ENCODE measurements at places on chromosomes 4 and X.

DNA sequence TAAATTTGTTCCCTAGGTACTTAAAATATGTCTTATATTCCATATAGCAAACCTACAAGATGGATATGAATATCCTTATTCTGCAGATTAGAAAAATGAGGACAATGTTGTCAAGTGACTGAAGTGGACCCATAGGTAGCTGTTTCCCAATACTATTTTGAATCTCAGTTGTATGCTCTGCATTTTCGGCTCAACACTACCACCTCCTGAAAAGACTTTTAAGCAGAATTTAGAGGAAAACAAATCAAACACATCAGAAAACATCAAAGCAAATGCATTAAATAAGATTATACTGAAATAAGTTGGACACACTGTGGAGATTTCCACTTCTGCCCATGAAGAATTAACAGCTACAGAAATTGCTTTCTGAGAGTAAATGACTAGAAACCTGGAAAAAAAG is 488.7 kb downstream of the TRIML1 start:
- DNase-seq = no peak

GRCh38 chr4:29708473-29708872 is 1011.7 kb upstream of the PCDH7 start:
- no peak for DNase-seq

DNA sequence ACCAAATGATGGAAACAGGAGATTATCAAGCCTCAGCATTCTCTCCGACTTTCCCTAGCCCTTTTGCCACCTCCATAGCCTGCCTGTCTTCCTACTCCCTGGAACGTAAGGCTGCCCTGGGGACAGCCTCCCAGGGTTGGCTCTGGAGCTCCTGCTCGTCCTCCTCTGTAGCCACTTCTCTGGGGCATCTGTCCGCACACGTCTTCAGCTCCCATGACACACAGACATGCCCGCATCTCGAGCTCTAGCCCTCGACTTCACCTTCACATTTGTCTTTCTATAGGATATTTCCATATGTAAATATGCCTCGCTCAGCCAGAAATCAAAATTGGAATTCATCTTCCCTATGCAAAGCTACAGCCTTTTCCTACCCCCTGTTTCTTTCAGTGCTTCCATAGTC is 67.7 kb downstream of the TSC22D3 start:
- no peak for DNase-seq

DNA sequence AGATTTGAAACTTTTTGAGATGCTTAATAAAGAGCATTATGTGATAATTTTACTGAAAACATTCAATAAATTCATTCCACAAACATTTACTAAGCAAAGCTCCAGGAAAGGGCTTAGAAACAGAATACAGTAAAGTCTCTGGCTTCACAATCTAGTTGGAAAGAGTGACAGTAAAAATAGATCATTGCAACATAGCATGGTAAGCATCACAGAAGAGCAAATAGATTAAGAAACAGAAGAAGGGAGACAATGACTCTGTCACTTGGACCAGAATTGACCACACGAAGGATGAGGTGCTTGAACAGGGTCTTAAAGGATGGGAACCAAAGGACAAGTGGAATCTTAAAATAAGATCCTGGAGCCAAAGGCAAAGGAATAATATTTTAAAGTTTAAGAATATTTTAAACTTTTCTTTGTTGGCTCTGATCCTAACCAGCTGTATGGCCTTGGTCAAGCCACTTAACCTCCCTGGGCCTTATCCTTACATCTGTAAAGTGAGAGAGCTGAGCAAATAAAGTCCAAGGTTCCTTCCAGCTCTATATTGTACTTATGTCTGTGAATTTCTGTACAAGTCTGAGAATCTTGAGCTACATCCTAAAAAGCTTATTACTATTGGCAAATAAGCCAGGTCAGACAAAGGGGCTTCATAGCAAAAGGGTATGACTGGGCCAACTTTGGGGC is 33.9 kb downstream of the SEC24D start:
- no peak for DNase-seq

DNA sequence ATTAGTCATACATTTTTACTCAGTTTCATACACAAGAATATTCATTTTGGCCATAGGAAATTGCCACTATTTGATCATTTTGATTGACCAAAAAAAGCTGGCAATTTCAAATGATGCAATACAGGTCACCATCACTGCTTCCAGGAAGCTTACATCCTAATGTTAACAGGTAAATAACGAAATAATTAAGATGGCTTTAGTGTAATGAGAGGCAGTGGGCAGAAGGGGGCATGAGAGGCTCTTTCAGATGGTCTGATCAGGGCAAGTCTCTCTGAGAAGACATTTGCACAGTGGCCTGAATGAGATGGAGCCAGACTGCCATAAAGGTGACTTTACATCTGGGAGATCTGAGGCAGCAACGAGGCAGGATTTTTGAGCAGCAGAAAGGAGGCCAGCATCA is 170.7 kb downstream of the SLIT2 start:
- DNase-seq = peak; percentile 5

DNA sequence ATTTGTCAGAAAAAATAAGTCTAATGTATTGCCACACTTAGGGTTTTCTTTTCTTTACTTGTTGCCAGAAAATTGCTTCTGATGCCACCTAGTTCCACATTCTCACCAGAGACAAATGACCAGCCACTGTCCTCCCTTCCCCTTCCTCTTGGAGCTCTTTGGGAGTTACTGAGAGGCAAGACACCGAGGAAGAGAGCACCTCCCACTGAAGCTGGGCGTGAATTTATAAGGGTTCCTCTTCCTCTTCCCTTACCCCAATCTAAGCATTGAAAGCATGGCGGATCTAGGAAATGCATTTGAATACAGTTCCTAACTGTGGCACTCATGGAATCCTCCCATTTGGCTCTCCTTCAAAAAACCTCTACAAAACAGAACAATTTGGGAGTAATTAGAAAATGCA is 30.0 kb downstream of the ANXA3 start:
- no peak for DNase-seq

- DNase-seq = no peak
Observed at GRCh38 chr4:86306816-86307215, 53.0 kb downstream of the MAPK10 start.

DNA sequence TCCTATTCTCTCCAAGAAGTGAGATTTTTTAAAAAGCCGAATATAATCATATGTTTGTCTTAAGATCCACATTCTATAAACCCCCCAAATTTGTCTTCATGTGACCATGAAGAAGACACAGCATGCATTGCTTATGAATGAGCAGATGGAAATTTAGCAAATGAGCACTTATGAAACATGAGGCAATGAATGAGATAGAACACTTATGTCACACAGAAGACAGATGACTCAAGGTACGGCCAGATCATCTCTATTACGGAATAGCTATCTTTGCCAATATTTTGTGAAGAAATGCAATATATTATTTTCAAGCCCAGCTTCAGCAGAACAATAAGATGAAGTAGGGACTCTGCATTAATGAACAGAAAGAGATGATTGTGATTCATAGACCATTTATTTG is 21.4 kb downstream of the PHEX start:
- no peak for DNase-seq

- no peak for DNase-seq
Observed at GRCh38 chrX:133546441-133546840, 131.2 kb upstream of the GPC4 start.

- no peak for DNase-seq
Observed at GRCh38 chrX:149909324-149910177, 19.8 kb upstream of the HSFX4 start.

- DNase-seq = peak; percentile 17
Observed at GRCh38 chrX:155888139-155888538, 7.0 kb downstream of the VAMP7 start.

DNA sequence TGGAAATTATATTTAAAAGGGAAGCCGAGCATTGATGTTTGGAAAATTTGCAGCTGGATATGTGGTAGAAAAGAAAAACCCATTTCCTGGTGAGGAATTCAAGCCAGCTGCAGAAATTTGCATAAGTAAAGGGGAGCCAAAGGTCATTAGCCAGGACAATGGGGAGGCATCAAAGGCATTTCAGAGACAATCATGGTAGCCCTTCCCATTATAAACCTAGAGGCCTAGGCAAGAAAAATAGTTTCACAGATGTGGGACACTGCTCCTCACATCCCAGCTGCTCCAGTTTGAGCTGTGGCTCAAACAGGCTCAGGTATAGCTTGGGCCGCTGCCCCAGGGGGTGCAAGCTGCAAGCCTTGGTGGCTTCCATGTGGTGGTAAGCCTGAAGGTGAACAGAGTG is 35.8 kb downstream of the NAP1L3 start:
- DNase-seq = no peak

DNA sequence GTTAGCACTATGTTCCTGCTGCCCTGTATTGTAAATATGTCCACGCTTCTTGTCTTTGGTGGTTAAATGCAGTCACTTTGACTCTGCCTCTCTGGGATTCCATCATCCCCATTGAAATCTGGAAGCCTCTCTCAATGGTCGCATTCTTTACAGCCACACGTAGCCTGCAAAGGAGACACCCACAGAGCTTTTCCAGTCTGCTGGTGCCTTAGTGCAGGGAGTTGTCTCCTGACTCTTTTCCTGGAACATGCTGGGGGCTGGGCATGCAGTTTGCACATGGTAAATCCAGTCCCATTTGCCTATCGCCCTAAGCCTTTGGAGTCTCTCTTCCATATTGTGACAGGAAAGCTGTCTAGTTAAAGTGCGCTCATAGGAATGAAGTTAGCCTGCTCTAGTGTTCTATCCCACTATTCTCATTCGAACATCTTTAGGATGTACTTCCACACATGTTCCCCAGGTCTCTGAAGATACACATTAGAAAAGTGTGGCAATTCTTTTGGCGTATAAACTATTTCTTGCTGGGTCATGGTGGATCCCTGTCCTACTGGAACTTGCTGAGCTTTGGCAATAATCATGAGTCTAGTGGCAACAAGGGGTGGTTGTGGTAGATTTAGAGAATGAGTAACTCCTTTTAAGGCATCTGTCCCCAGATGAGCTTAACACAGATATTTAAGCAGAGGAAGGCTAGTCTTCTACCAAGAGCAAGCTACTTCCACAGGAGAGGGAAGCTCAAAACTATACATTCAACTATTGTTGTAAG is 33.7 kb downstream of the COQ2 start:
- DNase-seq = no peak

DNA sequence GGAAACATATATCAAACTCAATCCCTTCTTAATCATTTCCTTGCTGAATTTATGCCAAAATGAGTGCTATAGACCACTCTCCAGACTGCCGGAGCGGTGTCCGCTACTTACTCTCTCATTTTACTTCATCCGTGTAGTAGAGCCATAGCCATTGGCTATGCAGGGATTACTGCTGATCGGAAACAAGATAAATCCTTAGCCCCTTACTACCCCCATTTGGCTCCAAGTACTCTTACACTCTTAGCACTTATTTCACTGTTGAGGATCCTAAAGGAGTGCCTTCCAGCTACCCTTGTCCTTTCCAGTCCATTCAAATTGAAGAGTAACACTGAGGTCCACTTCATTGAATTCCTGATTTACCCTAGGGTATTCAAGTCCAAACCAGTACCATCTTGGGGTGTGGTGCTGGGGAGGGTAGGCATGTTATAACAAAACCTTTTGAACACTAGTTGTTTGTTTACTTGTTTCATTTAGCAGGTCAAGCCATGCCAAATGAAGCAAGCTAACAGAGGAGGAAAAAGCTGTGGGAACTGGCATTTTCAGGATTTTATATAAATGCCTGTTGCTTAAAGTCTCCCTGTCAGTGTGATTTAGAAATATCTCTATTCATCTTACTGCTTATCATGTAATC is 715.1 kb downstream of the FSTL5 start:
- no peak for DNase-seq

DNA sequence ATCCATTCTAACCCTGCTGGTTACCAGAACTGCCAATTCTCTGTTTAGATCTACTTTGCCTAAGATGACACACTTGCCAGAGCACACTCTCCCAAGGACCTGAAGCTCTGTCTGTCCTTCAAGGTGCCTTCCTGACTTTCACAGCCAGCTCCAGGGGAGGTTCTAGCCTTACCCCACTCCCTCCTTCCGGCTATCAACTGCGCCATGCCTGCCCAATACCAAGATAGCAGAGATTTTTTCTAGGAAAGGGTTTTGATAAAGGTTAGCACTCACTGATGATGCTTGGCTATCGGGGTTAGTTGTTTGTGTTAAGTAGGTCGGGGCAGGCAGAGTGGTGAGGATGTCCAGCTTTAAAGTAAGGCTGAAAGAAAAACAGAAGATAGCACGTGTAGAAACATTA is 14.3 kb downstream of the ALPK1 start:
- no peak for DNase-seq

GRCh38 chr4:83644677-83645659 is 109.1 kb downstream of the GPAT3 start:
- DNase-seq = peak; percentile 77

GRCh38 chrX:19629541-19629940 is 114.2 kb upstream of the MAP3K15 start:
- DNase-seq = no peak

- DNase-seq = no peak
Observed at GRCh38 chr4:184648054-184648312, 1.3 kb downstream of the CASP3 start.

GRCh38 chrX:57447856-57448255 is 144.0 kb upstream of the ZXDB start:
- no peak for DNase-seq

DNA sequence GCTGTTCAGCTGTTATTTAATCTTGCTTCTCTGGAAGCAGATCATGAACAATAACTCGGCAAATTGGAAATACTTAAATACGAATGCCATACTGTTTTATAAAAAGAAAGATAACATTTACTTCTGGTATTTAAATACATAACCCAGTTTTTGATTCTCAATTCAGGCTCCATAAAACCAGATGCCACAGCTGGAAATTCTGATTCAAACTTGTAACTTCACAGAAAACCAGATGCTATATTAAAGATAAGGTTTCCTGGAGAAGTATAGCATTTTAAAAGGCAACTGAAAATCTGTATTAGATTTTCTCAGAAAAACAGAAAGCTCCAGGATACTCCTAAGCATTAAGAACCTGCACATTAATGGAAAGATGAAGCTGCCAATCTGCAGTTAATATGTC is 40.2 kb downstream of the STX18 start:
- no peak for DNase-seq

GRCh38 chr4:80407246-80407645 is 71.7 kb downstream of the CFAP299 start:
- DNase-seq = no peak

DNA sequence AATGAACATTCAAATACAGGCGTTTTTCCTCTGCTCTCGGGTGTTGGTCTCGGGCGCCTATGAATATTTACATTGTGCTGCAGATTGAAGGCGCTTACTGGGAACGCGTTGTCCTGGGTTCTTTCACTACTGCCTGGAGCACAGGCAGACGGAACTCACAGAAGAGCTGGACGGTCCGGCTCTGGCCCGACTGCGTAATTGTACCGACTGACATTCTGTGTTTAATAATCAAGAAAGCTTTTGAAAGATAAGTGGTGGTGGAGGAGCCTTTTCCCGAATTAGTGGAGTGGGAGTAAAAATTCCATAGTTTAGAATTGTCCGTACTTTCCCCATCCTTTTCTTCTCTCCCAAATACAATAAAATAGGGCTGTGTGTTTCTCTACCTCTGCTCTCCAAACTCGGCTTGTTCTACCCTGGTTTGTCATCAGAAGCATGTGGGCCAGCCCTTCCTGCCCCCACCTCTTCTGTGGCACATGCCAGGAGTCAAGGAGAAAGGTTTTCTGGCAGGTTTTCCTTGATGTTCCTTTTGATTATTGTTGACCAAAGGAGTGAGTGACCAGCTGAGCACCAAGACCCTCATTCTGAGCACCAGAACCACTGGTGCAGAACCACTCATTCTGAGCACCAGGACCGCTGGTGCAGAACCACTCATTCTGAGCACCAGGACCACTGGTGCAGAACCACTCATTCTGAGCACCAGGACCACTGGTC is 2.3 kb downstream of the FHDC1 start:
- DNase-seq = peak; percentile 70

All from hematopoietic multipotent progenitor cell treated with erythropoietin and hydrocortisone succinate and interleukin-3 and kit ligand, for 17 days (in vitro differentiated cells).